Fibroblast of skin of left biceps (primary cell): ENCODE measurements at places on chromosomes 7 and 10.

DNA sequence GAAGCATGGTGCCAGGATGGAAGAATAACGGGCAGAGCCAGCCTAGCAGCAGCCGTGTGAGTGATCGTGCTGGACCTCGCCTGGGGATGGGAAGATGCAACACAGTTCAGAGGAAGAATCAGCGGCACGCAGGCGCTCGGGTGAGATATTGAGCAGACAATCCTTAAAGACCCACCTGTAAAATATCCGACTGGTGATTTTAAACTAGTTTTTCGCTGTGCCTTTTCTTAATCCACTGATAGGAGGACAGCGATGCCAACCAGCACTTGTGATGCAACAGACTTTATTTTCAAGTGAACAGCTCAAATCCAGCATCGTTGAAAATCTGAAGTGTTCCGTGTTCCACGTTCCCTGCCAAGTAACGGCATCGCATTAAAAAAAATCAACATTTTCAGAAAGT, 214.7 kb downstream of the TEX36 start:
- no peak for DNase-seq

DNA sequence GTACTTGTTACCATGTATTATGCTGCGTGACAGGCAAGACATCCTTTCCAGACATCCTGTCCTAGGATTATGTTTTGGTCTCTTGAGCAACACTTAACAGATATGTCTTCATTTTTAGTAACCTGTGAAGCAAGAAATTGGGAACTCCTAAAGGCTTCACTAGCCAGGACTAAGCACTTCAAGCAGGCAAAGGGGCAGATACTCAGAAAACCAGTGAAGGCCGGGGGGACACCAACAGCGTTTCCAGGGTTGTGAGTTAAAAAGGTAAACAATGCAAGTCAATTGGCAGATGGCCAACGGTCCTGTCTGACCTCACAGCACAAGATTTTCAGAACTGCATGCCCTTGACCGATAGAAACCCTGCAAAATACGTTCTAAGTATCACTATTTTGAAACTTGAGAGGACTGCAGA, 77.6 kb upstream of the SFMBT2 start:
- DNase-seq, result no peak

GRCh38 chr7:143846692-143847091, 55.3 kb downstream of the TCAF1 start:
- no peak for DNase-seq

DNA sequence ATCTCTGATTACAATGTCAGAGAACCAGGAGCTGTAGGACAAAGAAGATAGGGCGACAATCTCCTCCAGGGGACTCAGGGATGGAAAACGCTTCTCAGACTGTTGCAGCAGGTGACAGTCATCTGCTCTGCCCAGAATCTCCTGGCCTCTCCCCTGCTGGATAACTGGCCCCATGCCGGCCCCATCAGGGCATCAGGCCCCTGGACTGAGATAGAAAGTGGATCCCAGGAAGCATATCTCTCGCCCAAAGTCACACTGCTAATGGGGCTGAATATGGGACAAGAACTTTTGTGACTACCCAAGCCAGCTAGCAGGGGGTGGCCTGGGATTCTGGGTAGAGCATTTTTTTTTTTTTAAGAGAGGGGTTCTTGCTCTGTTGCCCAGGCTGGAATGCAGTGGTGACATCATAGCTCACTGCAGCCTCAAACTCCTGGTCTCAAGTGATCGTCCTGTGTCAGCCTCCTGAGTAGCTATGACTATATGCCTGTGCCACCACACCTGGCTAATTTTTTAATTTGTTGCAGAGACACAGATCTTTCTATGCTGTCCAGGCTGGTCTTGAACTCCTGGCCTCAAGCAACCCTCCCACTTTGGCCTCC, 20.5 kb upstream of the MLXIPL start:
- no peak for DNase-seq

- DNase-seq, result no peak
Observed at GRCh38 chr7:155209478-155210319, 88.0 kb upstream of the INSIG1 start.

- no peak for DNase-seq
Observed at GRCh38 chr10:106511917-106512316, 652.6 kb downstream of the SORCS1 start.

GRCh38 chr10:29176845-29177832, 111.7 kb upstream of the LYZL1 start:
- DNase-seq, result no peak
